ENCODE measurements at places on chromosomes 7 and 10.

DNA sequence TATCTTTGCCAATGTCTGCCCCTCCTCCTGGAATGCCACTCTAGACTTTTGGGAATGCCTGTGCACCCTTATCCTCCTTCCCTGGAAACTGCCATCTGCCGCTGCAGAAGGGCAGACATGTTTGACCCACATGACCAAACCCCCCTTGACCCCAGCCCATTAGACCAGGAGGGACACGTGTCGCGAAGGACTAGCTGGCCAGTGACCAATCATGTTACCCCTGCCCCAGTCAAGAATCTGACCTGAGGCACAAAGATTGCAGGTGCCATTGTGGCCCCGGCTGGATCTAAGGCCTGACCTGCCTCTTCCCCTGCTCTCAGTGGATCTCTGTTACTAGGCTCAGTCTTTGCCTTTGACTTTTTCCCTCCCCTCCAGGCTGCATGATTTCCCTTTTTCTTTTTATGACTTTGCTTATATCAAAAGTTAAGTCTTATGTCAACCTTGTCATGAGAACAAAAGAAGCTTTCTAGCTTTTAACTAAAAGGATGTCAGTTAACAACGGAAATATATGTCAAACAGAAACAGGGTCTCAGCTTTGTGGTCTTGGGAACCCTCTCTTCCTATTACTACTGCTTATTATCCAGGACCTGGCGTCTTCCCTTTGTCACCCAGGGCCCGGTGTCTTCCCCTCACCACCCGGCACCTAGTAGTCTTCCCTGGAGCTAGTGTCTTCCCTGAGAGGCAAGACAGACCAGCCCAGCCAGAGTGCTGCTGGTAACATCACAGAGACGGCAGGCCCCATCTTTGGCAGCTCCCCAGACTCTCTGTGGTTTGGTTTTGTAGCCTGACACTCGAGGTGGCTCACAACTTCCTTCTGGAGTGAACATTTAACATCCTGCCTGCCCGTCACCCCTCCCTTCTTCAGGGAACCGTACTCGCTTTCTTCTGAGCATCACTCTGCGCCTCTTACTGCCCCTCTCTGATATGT lies 24.4 kb upstream of the PPIF start:
- DNase-seq, result peak; percentile 84

- no peak for DNase-seq
Observed at GRCh38 chr7:27134392-27134791, 3.8 kb upstream of the HOXA4 start.

GRCh38 chr10:52571516-52572182 lies 200.9 kb downstream of the MBL2 start:
- DNase-seq, result no peak

DNA sequence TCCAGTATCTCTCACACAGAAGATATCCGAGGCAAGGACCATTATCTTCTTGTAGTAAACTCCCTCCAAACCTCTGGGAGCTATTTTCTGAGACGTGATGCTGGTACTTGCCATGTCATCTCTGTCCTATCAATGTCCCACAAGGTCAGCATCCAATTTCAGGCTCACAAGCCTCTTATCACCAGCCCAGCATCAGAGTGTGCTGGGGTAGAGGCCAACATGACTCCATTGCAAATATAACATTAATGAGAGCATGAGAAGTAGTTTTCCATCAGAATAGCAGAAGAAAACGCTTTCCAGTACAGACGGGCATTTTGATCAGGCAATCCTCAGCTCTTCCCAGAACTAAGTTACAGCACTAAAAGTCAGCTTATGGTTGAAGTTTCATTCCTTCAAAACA lies 5.6 kb downstream of the MORN4 start:
- no peak for DNase-seq

DNA sequence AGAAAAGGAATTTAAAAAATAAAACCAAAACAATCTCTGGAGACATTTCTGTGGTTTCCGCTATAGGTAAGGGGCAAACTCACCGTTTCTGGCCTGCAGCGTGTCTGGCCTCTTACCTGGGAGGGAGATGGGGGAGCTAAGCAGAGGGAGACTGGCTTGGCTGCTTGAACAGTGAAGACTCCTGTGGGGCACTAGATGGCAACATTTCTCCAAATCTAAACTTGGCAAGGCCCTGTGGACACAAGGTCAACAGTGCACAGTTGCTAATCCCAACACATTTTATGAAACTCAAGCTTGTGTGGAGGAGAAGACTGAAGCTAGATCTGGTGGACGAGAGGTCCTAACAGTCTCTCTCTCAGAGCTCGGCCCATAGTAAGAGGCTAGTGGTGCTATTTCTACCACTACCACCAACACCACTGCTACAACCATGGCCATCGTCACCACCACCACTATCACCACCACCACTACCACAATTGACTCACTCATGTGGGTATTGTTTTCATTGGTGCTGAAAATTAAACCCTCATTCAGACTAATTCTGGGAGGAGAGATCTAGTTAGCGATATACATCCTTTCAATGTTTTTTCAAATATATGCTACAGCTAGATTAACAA lies 28.4 kb upstream of the CDHR3 start:
- no peak for DNase-seq

GRCh38 chr7:55966851-55967250 lies 2.5 kb downstream of the NIPSNAP2 start:
- no peak for DNase-seq

- DNase-seq, result no peak
Observed at GRCh38 chr10:22332116-22332692, 11.3 kb downstream of the BMI1 start.

GRCh38 chr10:101617102-101617823 lies 29.1 kb downstream of the DPCD start:
- DNase-seq, result no peak

DNA sequence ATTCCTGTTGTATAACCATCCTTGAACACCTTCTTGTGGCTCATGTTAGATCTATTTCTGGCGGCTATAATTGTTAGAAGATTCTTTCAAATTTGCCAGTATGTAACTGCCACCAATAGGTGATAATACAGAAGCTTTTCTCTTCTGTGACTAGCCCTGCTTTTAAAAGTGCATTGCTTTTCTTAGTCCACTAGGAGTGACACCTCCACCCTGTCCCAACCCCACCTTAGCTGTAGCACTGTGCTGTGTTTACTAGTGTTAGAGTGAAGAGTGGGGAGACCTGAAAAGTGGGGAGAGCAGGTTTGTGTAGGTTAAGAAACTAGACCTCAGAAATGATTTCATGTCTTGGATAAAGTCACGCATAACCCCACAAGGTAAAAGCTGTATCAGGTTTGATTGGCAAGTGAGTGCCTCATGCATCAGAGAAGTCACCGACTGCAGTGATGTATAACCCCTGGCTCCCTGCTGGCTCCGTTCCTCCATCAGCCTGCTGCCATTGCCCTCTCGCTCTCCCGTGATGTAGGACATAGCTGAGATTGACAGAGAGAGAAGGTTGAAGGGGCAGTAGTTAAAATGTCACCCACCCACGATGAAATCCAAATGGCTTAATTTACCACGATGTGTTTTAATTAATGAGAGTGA lies 12.5 kb downstream of the NPVF start:
- DNase-seq, result no peak

GRCh38 chr10:60426425-60426824 lies 36.8 kb upstream of the ANK3 start:
- no peak for DNase-seq

DNA sequence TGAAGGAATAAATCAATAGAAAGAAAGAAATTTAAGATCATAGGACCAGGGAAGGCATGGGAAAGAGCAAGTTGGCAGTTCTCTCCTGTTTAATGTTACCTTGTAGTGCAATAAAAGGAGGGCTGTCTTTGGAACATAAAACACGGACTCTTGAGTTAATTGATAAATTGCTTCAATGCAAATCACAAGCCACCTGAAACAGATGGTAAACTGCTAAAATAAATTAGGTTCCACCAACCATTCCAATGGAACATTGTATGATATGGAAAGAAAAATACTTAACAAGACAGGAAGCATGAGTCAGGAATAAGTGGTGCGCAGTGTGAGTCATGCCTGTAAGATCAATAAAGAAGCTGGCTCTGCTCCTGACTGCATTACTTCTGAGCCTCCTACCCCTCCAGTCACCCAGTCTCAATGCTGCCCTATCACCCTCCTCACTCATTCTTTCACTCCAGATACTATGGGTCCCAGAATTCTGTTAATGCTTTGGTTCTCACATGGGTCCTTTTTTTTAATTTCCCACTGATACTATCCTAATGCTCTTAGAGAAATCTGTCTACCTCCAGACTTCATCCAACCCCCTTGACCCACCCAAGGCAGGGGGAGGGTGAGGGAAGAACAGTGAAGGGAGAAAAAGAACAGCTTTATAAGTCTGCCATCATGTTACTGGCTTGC lies 78.9 kb downstream of the LRRC17 start:
- DNase-seq, result peak; percentile 32

DNA sequence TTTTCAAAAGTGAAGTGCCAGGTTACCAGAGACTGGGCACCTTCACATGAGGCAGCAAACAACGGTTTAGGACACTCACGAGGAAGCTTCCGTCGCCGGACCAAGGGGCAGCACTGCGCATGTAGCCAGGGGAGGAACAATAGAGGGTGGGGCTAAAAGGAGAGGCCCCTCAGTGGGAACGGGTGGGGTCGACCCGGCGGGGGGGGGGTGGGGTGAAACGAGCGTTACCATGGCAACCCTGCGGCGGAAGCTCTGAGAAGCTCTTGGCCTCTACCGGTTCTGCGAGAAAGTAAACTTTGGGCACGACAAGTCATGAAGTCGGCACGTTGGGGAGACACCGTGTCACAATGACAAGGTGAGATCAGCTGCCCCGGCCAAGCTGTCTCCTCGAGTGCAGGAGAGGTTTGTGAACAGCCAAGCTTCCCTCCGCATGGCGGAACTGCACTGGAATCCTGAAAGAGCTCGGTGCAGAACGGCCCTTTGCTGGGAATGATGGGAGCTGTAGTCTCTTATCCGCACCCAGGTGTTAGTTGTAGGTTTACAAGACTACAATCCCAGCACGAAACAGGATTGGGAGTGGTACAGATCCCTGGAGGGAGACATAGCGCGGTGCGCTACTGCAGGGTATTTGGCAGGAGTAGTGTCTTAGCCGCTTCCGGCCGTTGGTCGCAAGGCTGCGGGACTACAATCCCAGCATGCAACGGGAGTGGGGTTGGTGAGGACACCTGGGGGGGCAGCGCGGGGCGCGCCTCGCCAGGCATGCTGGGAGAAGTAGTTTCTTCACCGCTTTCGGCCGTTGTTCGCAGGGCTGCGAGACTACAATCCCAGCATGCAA lies 72.8 kb upstream of the ZNF722 start:
- DNase-seq, result peak; percentile 91

DNA sequence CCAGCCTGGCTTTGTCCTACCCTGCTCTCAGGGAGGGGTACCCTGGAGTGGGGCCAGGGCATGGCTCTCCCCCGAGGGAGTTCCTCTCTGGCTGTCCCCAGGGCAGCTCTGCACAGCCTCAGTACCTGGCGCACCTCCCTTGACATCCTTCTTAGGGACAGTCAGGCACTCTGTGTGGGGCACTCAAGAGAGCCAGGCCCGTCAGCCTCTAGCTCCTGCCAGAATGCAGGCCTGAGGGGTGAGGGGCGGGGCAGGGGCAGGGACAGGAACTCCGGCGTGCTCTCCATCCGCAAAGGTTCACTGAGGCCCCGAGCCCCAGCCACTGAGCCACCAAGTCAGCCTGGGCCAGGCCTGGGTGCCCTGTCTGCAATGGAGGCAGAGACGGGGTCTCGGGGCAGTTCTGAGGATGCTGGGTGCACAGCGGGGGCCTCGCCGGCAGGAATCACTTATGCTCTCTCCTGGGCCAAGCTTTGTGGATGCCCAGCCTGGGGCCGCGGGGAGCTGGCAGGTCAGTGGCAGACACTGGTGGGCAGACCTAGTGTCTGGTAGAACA lies 10.1 kb downstream of the LIMK1 start:
- no peak for DNase-seq

- DNase-seq, result no peak
Observed at GRCh38 chr7:156993925-156994235, 16.6 kb downstream of the MNX1 start.

- no peak for DNase-seq
Observed at GRCh38 chr10:49117376-49118070, 2.2 kb upstream of the VSTM4 start.

DNA sequence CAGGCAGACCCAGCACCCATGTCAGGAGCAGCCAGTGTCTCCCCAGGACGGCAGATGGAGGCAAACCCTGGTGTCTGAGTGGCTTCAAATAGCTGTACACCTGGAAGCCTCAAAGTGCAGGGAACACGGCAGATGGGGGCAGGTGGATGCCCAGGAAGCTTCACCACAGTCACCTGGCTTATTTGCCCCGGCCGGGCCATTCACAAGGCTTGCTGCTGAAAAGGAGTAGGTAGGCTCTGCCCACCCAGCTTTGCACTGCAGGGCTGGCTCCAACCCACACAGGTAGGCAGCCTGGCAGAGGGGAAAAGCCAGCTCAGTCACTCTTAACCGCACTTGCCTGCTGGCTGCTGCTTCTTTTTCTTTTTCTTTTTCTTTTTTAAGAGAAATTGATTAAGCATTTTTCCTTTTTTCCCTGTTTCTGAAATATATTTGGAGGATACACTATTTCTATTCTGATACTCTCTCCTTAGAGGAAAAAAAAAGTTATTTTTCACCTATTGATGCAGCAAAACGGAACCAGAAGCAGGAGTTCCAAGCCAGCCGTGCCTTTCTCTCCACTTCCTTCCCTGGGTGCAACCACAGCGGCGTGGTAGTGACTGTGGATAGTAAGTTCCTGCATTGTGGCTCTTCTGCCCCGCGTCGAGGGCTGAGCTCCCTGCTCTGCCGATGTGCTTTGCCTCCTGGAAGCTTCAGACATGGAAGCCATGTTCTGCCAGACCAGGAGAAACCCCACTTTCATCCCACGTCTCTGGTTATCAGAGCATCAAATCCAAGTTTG lies 118.3 kb downstream of the KLF6 start:
- DNase-seq, result peak; percentile 51

DNA sequence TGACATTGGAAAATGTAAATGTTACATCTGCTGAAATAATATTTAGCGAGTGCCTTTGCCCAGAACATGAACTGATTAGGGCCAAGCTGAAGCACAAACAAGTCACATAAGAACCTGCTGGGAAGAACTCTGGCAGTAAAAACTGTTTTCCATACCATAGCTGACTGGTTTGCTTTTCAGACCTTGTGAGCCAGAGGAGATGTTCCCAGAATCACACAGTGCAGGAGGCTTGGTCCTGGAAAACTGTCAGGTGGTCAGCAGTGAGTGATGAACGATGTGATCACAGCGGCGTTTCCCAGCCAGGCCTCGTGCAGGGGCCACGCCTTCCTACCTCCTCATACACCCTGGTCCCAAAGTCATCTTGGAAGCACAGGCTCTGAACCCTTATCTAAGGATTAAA lies 164.2 kb upstream of the EEPD1 start:
- no peak for DNase-seq

DNA sequence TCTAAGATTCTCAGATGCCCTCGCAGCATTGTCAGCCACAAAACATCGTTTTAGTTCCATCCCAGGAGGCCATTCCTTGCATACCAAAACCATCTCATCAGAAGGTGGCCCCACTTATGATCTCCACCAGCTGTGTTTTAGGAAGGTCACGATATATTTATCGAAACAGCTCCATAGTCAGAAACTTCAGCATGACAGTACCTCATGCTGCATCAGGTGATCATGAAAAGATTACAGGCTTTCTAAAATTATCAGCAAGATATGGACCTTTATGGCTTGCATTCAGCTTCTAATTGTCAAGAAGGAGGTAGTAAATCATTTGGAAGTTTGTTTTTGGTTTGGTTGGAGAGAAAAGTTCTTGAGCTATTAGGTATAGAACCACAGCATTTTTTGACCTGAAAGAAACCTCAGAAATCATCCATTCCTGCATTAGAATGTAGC lies 20.0 kb downstream of the JAZF1 start:
- no peak for DNase-seq

- no peak for DNase-seq
Observed at GRCh38 chr10:86964061-86964846, 4.0 kb upstream of the ADIRF start.

- DNase-seq, result no peak
Observed at GRCh38 chr10:19730907-19731217, 85.4 kb upstream of the PLXDC2 start.
